CD4-positive, alpha-beta T cell treated with Interleukin-12 subunit alpha and Interleukin-12 subunit beta, for 1 hour (primary cell): ENCODE measurements at places on chromosomes 4 and X.

GRCh38 chr4:7358100-7358735, 76.5 kb downstream of the PSAPL1 start:
- no peak for DNase-seq

DNA sequence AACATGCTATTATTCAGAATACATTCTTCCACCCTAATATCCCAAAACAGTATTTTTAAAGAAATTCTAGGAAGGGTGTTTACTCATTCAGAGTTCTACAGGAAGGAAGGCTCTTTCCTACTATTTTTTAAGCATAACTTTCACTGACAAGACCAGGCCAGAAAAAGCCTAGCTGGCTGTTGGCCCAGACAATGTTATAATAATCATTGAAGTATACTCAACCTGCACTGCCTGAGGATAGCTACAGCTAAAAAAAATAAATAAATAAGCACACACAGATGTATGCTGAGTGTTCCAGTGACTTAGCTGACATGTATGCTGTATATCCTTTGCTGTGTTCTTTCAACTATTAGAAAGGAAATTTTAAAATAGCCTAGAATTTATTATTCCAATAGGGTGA, 145.8 kb upstream of the SPRY1 start:
- no peak for DNase-seq

- DNase-seq: no peak
These were observed 180.0 kb downstream of the DHRSX start for GRCh38 chrX:2320580-2321327.

- DNase-seq: no peak
These were observed 48.0 kb downstream of the TSPAN5 start for GRCh38 chr4:98610431-98610830.

- DNase-seq: no peak
These were observed 72.3 kb downstream of the IGSF1 start for GRCh38 chrX:131216828-131217227.

- DNase-seq: no peak
These were observed 1.9 kb upstream of the DUSP9 start for GRCh38 chrX:153645151-153645550.

DNA sequence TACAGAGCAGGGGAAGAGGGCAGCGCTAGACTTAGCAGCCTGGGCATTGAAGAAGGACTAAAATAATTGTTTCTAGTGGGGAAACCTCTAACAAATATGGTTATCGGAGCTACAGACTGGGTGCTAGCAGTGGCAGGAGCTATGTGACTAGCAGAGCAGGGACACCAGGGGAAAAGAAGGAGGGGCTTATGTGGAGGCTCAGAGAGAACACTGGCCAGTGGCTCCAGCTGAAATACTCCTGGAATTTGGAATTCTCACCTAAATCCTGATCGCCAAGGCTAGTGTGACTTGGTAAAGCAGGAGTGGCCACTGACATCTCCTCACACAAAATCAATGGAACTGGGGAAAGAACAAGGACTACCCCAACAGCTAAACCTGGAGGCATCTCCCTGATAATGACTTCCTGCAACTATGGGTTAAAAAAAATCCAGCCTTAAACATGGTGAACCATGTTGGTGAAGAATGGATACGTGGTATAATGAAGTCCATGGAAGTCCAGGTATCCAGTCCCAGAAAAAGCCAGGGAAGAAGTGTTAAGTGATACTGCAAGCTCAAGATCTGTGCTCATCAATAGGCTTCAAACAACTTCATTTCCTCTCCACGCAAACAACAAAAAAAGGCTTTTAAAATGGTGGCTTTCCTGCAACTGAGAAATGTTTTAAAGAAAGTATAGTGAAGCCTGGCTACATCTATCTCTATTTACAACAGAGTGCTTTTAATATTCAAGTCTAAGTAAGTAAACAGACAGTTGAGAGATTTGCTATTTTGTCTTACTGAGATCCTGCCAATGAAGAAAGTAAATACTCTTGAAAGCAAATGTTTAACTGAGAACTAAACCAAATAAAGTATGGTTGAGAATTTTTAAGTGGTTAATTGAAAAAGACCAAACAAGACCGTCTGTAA, 1.8 kb downstream of the TAPT1 start:
- DNase-seq: no peak

DNA sequence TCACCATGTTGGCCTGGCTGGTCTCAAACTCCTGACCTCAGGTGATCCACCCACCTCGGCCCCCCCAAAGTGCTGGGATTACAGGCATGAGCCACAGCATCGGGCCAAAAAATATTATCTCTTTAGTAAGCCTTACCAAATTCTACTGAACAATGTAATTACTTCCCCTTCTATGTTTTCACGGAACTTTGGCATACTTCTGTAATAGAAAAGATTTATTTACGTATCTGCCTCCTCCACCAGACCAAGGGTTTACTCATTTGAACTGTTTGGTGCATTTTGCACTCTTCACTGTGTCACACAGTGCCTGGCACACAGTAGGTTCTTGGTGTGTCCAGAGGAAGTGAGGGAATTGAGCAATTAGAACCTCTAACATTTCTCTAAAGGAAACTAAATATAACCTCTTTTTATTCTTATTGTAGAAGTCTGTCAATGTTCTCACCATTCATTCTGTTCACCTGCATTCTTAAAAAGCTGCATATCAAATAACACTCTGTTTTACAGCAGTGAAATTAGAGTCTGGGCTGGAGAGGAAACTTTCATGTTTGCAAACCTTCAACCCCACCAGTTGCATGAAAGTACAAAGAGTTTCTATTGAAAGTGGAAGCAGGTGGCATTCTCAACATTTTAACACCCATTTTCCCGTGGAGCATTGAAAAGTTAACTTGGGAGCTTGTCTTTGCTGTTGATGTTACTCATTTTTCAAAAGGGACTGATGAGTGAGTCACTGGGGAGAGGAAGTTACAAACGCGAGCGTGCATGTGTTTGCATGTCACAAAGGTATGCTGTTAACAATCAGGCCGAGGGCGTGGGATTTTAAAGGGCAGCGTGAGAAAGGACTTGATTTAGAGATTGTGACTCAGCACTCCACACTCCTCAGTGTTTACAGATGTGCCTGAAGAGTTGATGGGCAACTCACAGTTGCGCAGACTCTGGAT, 314.1 kb downstream of the STK32B start:
- no peak for DNase-seq

- no peak for DNase-seq
These were observed 106.7 kb downstream of the PDLIM5 start for GRCh38 chr4:94558392-94558904.
